ENCODE measurements at places on chromosomes 12 and 14.

GRCh38 chr12:25811656-25812126 lies 146.8 kb upstream of the RASSF8 start:
- no peak for DNase-seq

DNA sequence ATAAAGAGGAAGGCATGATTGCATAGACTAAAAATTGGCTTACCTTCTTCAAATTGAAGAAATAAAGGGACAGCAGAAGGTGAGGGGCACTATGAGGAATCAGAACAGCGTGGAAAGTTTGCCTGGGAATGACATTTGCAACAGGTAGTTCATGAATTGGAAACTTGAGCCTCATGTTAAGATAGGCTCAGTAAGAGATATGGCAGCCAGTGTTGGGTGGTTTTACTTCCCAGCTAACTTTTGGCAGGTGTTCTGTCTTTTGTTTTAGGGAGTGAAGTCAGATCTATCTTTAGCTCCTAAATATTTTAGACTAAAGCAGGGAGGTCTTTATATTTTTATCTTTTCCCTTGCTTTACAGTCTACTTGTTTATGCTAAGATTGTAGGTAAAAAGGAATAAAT lies 122.4 kb downstream of the ANO6 start:
- no peak for DNase-seq

DNA sequence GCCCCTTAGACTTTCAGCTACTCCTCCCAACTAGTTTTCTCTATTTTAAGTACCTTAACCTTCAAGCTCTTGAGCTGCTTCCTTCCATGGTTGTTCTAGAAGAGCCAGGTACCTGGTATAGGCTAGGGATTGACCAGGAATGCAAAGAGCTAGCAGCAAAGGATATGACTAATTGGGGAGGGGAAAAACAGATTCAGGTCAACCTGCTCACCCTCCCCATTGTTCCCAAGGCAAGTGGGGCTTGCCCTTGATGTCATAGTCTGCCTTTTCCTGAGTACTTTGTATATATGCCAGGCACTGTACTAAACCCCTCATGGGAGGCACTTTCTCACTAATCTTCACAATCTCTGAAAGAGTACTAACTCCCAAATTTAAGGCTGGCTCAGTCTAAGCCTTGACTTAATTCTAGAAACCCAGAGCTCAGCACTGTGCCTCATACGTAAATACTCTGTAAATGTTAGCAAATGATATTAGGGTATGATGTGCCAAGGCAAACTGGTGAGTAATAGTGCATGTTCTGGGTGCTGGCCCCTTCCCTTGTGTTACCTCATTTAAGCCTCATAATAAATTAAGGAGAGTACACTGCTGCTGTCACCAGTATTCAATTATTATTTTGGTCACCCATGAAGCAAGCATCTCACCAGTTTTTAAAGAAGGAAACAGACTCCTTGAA lies 42.2 kb downstream of the SUDS3 start:
- no peak for DNase-seq

DNA sequence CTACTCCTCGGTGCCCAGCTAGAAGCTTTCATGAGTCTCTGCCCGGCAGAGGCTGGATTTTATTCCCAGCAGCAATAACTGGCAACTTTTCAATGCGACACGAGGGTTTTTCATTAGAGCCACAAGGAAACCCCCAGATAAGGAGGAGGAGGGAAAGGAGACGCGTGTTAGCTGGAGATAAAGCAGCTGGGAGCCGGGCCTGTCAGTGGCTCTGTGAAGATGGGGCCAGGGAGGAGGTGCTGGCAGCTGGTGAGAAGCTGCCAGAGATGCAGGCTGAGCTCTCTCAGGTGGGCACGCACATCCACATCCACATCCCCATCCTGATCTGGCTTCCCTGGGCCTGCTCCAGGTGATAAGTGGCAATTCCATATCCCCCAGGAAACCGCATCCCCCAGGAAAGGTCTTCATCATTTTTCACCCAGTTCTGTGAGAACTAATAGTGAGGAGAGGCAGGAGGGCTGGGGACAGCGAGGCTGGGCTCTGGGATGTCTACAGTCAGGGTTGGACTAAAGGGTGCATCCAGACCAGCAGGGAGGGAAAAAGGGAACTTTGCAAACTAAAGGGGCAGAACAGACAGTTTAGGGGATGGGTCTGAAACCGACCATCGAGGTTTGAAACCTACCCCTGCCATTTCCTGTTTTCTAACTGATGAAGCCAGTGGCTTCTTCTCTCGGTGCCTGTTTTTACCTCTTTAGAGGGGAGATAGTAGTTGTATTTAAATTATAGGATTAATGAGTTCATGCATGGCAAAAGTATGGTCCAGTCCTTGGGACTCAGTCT lies 413.2 kb downstream of the DPF3 start:
- DNase-seq: no peak

DNA sequence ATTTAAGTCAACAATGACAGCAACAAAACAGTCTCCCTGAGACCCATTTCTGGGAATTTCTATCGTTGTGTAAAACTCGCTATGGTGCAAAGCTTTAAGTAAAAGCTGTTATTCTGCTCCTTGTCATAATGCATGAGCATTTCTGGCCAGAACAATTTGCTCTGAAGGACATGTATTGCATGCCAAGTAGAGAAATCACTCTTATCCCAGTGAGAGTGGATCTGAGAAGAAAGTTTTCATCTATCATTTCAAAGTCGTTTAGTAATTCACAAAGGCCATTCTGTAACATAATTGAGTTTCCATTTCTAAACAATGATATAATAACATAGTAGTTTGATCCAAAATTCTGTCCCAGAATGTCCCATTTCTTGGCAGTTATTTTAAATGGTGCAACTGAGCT lies 86.6 kb downstream of the TBC1D30 start:
- no peak for DNase-seq

GRCh38 chr12:79686171-79686570 lies 4.6 kb downstream of the PAWR start:
- DNase-seq: no peak

GRCh38 chr12:7042842-7043241 lies 17.7 kb upstream of the C1S start:
- DNase-seq: no peak

DNA sequence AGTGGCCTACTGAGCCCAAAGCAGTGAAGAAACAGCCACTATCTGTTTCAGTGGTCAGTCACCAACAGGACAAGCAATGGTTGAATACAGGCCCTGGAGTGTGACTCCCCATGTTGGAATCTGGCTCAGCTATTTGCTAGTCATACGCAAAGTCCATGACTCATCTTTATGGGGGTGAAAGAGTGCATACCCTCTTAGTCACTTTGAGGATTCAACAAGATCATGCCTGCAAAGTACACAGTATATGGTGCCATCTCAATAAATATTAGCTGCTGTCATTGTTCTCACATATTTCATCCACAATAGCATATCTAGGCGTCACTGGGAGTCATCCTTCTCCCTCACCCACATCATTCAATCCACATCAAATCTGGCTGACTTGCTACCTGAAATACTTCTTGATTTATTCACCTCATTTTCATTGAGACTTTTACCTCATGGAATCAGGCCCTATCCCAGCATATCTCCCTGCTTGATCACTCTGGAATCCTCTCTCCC lies 26.4 kb upstream of the STAB2 start:
- peak; percentile 7 for DNase-seq
